ENCODE measurements at places on chromosomes 4 and X.

DNA sequence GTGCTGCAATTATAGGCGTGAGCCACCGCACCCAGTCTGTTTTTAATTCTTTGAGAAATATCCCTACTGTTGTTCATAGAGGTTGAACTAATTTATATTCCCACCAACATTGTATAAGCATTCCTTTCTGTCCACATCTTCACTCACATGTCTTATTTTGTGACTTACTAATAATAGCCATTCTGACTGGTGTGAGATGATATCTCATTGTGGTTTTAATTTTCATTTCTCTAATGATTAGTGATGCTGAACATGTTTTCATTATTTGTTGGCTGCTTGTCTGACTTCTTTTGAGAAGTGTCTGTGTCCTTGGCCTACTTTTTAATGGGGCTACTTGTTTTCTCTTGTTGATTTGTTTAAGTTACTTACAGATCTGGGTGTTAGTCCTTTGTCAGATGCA lies 310.9 kb upstream of the MAOA start:
- DNase-seq: no peak

- DNase-seq: no peak
These were observed 29.3 kb upstream of the SRPX start for GRCh38 chrX:38249965-38250364.

- DNase-seq: no peak
These were observed 100.8 kb upstream of the SORBS2 start for GRCh38 chr4:185912779-185913178.

DNA sequence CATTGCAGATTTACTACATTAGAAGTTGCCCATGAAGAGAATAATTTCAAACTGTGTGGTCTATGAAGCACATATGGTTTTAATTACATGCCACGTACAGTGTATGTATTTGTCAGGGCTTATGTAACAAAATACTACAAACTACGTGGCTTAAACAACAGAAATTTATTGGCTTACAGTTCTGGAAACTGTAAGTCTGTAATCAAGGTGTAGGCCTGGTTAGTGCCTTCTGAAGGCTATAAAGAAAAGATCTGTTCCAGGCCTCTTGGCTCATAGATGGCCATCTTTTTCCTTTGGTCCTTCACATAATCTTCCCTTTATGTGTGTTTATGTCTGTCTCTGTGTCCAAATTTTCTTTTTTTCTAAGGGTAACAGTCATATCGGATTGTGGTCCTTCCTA lies 1160.2 kb downstream of the FAM133A start:
- DNase-seq: no peak

DNA sequence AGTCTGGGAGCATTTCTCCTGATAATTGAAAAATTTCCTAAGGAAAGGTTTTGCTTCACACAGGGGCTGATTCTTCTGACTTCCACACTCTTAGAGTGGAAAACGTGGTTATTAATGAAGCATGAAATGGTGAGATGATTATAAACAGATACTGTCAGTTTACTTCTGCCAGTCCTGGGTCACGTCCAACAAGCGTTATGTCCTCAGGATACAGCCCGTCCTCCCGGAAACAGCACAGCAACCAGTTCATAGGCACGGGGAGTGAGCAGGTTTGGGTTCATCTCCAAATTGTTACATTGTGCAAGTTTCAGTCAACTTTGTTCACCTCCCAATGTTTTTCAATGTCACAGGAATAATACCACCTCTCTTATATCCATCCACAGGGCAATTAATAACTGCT lies 98.8 kb downstream of the NPNT start:
- no peak for DNase-seq

DNA sequence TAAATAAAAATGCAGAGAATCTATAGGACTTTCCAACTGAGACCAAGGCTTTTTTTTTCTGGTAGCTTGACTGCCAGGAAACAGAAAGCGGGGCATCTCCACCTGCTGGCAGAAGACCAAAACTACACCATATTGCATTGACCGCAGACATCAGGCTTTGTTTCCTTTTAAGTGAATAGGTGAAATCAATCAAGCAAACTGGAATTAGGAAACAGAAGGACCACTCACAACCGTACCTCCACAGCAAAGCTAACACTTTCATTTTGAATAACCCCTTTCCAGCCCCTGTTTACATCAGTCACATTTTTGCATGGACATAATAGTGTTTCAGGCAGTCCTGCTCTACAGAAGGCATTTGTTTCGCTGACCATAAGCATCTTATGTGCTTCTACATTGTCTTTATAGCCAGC lies 218.2 kb downstream of the IDS start:
- DNase-seq: peak; percentile 20

- DNase-seq: no peak
These were observed 203.3 kb downstream of the NR3C2 start for GRCh38 chr4:148238811-148239493.

DNA sequence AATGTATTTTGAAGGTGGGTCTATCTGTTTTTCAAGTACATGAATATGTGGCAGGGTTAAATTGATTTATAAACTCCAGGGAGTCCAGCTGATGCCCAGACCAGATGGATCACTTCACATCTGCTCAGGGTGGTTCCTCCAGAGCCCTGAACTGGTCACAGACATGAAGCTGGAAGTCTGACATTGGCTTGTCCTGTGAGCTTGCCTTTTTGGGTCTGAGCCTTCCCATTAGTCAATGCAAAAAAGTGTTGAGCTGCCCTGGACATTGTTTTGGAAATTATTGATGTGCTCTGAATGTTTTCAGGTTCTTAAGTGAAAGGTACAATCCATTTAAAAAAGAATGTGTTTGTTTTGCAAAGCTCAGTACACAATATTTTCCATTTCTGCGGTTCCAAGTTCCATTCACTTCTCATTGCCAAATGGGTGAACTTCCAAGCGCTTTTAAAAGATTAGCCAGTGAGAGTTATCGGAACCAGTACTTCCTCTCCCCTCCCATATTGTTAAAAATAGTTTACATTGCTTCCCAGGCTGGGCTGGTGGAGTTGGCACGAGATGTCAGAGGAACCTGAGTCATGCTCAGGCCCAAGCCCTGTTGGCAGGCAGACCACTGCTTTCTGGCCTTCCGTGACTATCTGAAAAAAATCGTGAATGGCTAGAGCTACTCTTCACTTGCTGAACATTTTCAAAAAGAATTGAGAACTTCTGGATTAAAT lies 52.1 kb downstream of the PDGFRA start:
- DNase-seq: no peak

DNA sequence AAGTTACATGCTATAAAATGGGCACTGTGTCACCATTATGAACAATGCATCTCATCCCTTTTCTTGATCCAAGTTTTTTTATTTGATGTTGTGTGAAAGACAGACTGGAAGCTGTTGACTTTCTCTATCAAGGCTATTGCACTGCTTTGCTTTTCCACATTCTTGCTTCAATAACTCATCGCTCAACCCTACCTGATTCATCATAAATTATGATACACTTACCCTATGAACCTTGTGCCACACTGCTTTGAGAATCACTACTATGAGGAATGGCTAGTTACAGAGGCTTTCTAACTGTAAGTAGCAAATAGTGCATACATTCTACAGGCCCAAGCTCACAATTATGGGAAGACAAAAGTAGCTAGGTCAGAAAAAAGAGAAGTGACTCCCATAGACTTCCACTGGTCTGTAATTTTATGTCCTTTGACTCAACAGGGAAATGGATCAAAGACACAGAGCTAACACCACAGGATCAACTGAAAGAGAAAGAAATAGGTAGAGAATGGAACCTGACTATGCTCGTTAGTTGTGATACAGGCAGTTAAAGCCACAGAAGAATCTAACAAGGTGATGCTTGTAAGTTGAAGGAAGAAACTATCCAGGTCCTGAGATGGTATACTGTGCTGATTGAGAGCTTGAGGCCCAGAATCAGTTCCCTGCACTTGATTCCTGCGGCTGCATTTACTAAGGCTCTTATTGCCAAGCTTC lies 163.5 kb downstream of the PPP3CA start:
- DNase-seq: no peak

DNA sequence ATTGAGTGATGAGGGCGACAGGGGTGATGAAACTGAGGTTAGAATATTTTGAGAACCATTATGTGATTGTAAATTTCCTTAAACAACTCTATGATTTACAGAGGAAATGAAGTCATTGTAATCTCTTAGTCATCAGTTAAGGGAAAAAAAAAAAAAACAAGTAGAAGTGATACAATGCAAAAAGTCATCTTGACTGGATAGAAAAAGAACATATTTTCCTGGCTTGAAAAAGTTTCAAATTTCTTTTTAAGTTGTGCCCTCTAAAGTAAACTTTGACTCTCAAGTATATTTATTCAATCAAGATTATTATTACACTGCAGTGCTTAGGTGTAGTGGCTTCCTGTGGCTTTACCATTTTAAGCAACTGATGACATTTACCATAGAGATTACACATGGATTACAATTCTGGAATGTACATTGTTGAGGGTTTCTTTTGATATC lies 40.6 kb downstream of the GABRB1 start:
- DNase-seq: no peak

- no peak for DNase-seq
These were observed 32.4 kb upstream of the CT47C1 start for GRCh38 chrX:119040432-119040831.

DNA sequence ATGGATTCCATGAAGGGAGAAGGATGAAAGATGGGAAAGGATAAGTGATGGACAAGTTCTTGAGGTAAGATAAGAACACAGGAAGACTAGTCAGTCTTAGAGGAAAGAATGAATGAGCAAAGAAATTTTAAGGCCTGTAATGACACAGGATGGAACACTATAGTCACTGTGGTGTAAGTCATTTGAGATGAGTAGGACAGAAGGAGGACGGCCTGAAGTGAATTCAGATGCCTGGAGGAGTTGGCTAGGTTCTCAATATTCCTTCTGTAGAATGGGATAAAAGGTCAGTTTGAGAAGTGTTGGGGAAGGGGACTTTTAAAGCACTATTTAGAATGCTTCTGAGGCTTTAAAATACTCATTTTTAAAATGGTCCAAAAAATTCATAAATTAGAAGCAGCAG lies 3.9 kb downstream of the MSMO1 start:
- DNase-seq: no peak

- DNase-seq: no peak
These were observed 345.8 kb upstream of the PPARGC1A start for GRCh38 chr4:24235618-24236017.

DNA sequence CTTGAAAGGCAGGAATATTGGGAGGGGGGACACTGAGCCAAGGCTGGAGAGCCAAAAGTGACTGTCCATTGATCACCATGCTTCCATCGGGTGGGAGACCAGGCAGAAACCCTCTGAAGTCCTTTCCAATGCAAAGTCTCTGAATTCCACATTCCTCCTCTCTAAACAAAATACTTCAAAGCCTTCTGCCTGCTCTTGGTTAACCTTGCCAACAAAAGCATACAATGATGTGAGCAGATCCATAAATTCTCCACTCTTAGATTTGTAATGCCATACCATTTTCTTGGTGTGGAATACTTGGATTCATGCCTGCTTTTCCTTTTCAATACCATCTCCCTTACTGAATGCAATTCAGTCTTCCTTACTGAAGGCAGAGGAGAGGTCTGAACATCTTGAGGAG lies 74.1 kb upstream of the FAM9B start:
- no peak for DNase-seq

GRCh38 chrX:21989384-21989783 lies 42.7 kb upstream of the PHEX start:
- no peak for DNase-seq

- no peak for DNase-seq
These were observed 120.9 kb upstream of the NOCT start for GRCh38 chr4:138894709-138895108.

GRCh38 chr4:15598644-15599043 lies 56.5 kb downstream of the FBXL5 start:
- no peak for DNase-seq

GRCh38 chr4:145797278-145797677 lies 117.3 kb downstream of the C4orf51 start:
- DNase-seq: no peak

DNA sequence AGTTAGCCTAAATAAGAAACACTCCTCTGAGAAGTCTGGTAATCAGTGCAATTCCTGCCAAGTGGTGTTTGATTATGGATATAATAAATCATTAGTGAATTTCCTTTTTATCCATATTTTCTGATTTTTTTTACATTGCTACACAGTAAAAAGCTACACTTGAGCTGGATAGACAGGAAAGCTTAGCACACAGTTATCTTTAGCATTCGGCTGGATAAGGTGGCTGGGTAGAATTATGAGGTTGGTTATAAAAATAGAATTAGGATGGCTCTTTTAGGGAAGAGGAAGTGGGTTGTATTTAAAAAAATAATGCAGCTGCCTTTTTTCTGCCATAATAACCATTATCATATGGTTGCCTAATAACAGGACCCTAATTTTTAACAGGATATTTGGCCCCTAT lies 460.6 kb downstream of the NAF1 start:
- no peak for DNase-seq

GRCh38 chrX:7950865-7951264 lies 23.7 kb upstream of the PNPLA4 start:
- no peak for DNase-seq

GRCh38 chrX:49161632-49162031 lies 926 bp upstream of the MAGIX start:
- no peak for DNase-seq

- DNase-seq: no peak
These were observed 66.4 kb downstream of the PRKG2 start for GRCh38 chr4:81148576-81148975.

DNA sequence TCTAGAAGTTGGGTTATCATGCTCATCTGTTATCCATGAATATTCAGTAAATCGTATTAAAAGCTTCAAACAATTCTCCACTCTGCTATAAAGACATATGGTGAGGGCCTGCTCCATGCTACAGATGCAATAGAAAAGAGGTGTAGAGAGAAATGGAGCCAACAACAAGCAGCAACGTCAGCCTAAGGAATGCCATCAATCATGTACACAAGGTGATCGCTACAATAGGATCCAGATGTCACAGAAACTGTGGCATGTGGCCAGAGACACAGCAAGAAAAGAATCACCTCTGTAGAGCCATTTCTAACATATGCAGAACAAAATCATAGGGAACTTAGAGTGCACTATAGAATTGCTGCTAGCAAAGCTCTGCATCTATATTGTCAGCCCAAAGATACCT lies 1188.1 kb downstream of the PCDH7 start:
- DNase-seq: no peak

GRCh38 chrX:44447214-44447613 lies 95.4 kb downstream of the FUNDC1 start:
- no peak for DNase-seq

All from activated gamma-delta T cell treated with anti-CD3 and anti-CD28 coated beads, Interleukin-2, amount 50 U/mL, for 16 hours (primary cell).